ENCODE measurements at places on chromosomes 5 and 9. TPM values are rescaled to one million over a fixed set of nuclear protein-coding genes. Genes with fewer than 3 reads are reported as not detected.

DNA sequence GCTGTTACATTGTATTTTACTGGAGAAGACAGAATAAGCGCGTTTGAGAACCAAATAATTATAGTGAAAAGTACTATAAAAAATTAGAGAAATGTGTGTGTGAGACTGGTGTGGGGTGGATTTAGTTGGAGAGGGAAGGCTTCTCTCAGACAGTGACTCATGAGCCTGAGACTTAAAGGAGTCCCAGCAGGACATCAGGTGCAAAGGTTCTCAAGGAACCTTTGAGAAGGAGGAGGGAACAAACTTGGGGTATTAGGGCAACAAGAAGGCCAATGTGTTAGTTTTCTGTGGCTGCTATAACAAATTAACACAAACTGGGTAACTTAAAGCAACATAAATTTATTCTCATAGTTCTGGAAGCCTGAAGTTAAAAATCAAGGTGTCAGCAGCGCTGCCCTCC is 4.9 kb downstream of the DDX4 start:
- no peak for DNase-seq

- no peak for DNase-seq
Measured at GRCh38 chr9:68763104-68763503, 58.1 kb downstream of the PIP5K1B start.

GRCh38 chr9:104961238-104961637 is 33.3 kb upstream of the ABCA1 start:
- DNase-seq: peak; percentile 83

DNA sequence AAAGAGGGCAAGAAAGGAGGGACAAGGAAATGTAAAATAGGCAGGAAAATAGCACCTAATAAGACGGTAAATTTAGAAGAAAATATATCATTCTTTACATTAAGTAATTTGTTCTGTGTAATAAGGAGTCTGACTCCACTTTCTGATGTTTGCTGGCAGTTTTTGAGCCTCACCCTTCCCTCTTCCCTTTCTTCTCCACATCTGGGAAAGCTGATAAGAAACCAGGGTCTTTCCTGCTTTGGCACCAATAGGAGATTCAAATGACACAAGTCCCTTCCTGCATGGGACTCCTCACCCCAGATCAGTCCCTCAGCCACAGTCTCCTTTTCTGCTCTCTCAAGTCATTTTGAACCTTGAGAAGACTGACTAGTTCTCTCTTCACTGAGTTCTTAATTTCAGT is 31.2 kb upstream of the LECT2 start:
- DNase-seq: no peak

DNA sequence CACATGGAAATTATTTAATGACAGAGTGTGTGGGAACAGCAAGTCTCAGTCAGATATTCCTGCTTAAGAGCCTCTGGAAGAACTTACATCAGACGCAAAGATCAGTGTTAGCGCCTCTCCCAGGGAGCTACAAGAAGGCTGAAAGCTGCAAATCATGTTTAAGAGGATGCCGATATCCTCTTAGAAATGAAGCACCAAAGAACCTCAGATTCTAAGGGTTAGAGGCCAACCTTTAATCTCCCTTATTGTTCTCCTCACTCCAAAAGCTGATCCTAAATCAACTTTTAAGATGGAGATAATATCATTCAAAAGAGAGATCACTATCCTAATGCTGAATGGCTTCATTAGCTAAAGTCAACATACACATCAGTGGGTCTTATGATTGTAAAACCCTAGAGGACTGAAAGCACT is 160.6 kb downstream of the NFIB start:
- no peak for DNase-seq

DNA sequence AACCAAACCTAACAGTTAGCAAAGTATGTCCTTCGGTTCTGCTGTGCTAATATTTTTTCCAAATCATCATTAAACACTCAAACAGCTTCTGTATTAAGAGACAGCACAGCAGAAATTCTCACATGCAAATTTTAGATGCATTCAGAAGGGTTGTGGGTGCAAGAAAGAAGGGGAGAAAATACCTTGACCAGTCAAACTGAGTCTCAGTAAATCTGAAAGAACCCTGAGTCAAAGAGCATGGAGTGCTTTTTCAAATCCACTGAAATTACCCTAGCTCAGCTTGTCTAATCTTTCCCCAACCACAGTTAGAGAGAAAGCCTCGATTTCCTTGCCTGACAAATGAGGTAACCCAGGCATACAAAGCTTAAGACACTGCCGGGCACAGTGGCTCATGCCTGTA is 55.1 kb downstream of the RETREG1 start:
- DNase-seq: no peak

DNA sequence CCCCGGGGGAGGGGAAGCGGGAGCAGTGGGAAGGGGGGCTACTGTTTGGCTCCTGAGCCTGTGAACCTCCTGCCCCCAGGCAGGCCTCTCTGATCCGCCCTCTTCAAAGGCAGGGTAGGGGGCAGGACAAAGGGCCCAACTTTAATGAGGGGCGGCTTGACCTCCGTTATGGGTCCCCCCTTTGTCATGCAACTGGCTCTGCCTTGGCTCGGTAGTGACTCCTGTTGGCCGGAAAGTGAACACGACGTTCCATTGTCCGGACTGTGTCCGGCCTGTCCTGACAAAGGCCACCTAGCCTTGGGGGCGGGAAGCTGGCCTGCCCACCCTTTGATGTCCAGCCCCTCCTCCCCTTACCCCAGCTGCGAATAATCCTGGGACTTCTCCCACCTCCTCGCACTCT is 1.3 kb downstream of the CDX1 start:
- no peak for DNase-seq

- peak; percentile 7 for DNase-seq
Measured at GRCh38 chr9:131037335-131038255, 28.6 kb downstream of the LAMC3 start.

DNA sequence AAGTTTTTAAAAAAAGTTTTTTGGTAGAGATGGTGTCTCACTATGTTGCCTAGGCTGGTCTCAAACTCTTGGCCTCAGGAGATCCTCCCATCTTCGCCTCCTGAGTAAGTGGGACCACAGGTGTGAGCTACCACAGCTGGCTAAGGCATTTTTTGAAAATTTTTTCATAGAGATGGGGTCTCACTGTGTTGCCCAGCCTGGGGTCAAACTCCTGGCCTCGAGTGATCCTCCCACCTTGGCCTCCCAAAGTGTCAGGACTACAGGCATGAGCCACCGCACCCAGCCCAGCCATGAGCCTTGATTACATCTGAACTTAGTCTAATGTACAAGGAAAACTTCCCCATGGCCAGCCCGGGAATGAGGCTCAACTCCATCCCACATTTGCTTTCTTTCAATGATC is 77.5 kb upstream of the PCA3 start:
- no peak for DNase-seq

- no peak for DNase-seq
Measured at GRCh38 chr9:87392086-87392485, 105.6 kb upstream of the DAPK1 start.

Gene FAT2
- under 0.01 TPM for total RNA-seq

DNA sequence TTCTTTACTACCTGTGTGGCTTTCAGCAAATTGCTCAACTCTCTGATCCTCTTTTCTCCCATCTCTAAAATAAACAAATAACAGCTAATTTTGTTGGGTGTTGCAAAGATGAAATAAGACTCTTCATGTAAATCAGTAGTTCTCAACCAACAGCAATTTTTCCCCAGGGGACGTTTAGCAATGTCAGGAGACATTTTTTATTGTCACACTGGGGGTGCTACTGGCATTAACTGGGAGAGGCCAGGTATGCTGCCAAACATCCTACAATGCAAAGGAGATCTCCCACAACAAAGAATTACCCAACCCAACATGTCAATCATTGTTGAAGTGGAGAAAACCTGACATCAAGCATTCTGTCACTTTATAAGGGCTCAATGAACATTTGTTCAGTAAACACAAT is 19.7 kb downstream of the ADRA1B start:
- DNase-seq: no peak

Gene SAXO1
- total RNA-seq: under 0.01 TPM

GRCh38 chr5:156686380-156686779 is 163.7 kb upstream of the PPP1R2B start:
- no peak for DNase-seq

Gene LCN1
- total RNA-seq: not detected

DNA sequence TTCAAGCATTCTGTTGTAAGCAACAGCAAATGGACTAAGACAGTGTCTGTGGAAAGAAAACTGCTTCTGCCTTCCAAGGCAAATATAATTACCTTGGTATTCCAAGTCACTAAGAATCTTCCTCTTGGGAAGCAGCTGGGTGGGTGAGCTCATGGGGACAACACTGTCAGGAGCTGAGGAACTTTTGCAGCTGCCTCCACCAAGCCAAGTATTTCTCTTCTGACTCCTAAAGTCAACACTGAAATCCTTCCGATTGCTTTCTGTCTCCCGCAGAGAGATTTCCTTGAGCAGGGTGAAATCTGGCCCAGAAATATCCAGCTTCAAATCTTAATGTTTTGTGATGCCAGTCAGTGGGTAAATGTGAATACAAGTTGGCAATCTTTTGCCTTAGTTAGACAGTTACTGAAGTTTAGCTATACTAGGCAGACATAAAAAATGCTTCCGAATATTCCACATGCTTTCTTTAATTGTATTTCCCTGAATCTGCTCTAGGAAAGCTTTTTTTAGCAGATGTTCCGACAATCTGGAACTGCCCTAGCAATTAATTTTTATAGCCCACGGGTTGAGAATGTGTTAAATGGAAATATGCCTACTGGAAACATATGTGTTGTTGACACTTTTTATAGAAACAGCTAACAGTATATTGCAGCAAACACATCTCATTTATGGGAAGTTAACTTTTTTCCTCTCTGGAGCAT is 369.9 kb upstream of the DAB2 start:
- DNase-seq: peak; percentile 29

DNA sequence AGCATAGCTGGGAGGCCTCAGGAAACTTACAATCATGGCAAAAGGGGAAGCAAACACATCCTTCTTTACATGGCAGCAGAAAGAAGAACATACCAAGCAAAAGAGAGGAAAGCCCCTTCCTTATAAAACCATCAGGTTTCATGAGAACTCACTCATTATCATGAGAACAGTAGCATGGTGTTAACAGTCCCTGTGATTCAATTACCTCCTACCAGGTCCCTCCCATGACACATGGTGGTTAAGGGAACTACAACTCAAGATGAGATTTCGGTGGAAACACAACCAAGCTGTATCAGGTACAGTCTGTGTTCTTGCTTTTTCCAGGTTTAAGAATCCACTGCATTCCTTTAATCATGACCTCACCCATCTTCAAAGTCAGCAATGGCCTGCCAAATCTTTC is 514.2 kb downstream of the KCTD16 start:
- no peak for DNase-seq

GRCh38 chr5:178435321-178436238 is 154.6 kb downstream of the COL23A1 start:
- no peak for DNase-seq

DNA sequence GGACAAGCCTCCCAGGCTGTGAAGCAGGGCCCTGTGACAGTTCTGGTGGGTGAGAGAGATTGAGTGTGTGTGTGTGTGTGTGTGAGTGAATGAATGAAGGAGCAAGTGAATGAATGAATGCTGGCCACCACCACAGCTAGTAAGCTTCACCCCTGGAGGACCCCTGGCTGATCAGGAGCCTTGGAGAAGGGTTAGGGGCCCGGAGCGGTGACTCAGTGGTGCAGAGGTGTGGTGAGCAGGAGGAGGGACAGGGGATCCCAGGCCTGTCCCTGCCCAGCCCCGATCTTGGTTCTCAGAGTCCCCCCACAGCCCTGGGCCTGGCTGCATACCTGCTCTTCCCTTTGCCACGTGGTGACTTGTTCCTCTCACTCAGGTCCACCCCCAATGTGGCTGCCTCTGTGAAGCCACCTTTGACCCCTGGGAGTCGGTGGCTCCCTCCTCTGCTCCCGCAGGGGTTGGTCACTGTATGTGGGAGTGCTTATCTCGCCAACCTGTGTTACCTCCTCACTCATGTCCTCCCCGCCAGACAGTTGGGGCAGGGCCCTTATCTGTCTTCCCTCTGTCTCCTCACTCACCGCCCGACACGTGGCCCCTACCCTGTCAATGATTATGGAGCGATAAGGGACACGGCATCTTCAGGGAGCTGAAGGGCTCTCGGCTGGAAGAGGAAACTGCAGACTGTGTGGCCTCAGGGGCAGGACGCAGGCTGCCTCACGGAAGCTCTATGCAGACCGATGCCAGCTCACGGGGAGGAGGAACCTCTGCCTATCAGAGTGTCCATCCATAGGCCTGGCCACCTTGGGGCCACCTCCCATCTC is 99.9 kb upstream of the PITX1 start:
- DNase-seq: no peak

Gene C9orf50
- not detected for total RNA-seq

- DNase-seq: no peak
Measured at GRCh38 chr5:30438785-30439184, 754.7 kb upstream of the CDH6 start.

DNA sequence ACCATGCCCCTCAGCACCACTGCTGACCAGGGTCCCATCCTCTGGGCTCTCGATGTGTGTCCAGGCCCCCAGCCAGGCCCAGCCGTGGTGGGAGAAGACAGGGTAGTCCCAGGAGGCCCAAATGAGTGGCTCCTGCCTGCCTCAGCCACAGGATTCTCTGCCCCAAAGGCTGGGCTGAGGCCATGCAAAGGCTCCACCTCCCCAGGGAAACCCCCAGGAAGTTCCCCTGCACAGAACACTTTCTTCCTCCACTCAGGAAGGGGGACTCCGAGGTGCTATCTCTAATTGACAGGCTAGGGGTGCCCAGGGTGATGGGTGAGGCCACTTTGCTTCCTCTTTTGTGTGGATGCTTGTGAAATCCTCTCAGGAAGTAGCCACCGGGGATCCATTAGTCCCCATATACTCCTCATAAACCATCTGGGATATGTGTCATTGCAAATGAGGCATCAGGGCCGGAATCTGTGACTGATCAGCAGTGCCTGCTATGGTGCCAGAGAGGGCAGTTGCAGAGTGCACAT is 23.1 kb upstream of the TDRD7 start:
- DNase-seq: no peak

Gene ANKRD31
- total RNA-seq: under 0.01 TPM

- DNase-seq: no peak
Measured at GRCh38 chr5:159799701-159800100, 116.6 kb upstream of the ADRA1B start.

DNA sequence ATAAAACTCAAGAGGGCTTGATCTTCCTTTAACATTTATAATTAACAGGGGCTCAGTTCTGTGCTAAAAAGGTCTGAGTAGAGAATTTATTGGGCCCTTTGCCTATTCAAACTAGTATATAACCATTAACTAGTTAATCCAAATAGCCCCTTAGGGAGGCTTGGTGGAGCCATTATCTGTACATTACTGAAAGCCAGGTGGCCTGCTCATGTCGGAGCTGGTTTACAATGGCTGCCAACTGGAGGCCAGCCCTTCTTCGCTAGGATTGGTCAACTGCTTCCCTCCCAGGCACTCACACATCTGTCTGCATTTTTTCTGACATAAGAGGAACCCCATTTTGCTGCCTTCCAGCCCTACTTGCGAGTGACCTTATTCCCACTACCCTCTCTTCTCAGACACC is 30.4 kb upstream of the NDFIP1 start:
- no peak for DNase-seq

DNA sequence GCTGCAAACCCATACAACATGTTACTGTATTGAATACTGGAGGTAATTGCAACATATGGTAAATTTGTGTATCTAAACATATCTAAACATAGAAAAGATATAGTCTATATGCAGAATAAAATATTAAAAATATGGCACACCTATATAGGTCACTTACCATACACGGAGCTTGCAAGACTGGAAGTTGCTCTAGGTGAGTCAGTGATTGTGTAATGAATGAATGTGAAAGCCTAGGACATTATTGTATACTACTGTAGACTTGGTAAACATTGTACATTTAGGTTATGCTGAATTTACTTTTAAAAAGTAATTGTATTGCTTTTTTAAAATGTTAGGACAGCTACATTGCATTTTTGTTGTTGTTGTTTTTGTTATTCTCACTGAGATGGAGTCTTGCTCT is 968.8 kb downstream of the TLE1 start:
- no peak for DNase-seq
